Left cardiac atrium (tissue), 4 donors: ENCODE measurements at places on chromosomes 3 and 15.

DNA sequence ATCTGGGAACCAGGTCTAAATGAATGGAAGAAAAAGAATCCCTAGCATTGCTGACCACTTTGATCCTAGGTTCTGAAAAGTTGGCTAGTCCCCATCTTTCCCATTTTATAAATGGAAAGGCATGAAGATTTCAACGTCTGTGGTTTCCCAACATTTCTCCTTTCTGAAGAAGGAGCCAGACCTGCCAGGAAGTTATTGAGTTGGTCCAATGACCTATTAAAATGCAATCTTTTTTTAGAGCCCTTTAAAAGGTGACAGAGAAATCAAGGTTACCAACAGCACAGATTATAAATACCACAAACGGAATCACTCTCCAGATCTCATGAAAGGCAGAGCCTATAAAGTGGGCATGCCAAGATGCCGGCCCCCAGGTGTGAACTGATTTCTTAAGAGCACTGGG, 505.6 kb upstream of the THBS1 start:
- DNase-seq = no peak

GRCh38 chr3:47359323-47359722, 21.5 kb upstream of the PTPN23 start:
- no peak for DNase-seq

DNA sequence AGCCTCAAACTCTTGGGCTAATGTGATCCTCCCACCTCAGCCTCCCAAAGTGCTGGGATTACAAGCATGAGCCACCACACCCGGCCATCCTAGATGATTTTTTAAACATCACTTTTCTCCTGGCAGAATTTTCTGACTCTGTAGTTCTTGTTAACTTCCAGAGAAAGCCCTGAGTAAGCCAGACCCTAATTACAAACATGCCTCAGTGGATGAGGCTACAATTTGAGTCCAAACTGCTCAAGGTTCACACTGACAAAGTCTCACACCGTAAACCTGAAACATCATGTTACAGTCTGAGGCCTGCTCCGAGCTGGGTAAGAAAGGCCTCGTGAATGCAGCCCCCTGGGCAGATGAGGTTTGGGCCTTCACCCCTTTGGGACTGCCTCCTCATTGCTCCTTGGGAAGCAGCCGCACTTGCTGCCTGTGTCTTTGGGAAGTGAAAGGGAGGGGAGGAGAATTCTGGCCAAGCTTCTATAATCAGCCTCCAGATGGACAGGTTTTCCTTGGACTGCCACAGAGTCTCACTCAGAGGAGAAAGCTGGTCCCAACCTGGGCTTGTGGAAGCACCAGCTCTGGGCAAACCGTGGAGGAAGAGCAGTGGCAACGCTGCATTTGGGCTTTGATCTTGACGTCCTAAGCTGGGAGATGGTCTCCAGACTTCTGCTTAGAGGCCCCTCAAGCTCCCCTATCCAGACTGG, 46.0 kb downstream of the CA12 start:
- DNase-seq = no peak

GRCh38 chr3:14489641-14490040, 50.5 kb downstream of the GRIP2 start:
- DNase-seq = peak; percentile 3
